ENCODE measurements at places on chromosomes 2 and 18.

DNA sequence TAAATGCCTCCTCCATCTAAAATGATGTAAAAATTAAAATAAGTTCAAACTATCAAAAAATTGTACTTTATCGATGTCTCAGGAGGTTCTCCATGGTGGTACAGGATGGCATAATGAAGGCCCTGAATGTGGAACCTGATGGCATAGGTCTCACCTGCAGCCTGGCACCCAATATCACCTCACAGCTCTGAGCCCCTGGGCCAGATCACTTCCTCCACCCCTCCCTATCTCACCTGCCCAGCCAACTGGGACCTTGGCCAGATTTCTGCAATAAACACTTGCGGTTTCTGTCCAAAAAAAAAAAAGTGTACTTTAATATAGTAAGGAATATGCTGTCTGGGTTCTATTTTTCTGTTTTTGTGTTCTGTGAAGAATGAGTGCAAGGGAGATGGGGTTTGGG lies 6.7 kb upstream of the RBM45 start:
- DNase-seq: no peak

- no peak for DNase-seq
These were observed 475.8 kb downstream of the TXNL1 start for GRCh38 chr18:56162311-56163265.

- no peak for DNase-seq
These were observed 15.3 kb upstream of the CREB1 start for GRCh38 chr2:207514451-207514850.

DNA sequence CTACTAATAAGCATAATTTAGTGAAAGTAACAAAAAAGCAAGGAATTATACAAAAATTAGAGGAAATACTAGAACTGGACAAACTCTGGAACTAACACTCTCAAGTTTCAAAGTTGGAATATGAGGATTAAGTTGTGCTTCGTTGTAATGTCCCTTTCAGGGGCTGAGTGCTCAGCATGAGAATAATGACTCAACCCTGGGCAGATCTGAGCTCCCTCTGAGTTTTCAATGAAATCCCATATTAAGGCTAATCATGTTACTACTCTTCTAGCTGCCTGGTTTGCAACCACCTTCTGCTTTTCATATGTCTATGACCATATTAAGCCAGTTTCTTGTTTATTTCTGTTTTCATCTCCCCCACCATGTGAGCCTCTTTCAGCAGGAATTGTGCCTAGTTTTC lies 274.9 kb upstream of the LRRTM4 start:
- DNase-seq: no peak

DNA sequence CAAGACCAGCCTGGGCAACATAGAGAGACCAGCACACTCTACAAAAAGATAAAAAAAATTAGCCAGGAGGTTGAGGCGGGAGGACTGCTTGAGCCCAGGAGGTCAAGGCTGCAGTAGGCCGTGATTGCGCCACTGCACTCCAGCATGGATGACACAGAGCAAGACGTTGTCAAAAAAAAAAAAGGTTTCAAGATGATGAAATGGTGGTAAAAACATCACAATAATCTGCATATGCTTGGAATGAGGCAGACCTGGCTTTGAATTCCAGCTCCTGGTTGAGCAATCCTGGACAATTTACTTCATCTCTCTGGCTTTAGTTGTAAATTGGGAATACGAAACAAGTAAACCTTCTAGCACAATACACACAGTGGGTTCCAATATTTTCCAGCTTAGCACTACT lies 24.1 kb downstream of the USP40 start:
- no peak for DNase-seq

DNA sequence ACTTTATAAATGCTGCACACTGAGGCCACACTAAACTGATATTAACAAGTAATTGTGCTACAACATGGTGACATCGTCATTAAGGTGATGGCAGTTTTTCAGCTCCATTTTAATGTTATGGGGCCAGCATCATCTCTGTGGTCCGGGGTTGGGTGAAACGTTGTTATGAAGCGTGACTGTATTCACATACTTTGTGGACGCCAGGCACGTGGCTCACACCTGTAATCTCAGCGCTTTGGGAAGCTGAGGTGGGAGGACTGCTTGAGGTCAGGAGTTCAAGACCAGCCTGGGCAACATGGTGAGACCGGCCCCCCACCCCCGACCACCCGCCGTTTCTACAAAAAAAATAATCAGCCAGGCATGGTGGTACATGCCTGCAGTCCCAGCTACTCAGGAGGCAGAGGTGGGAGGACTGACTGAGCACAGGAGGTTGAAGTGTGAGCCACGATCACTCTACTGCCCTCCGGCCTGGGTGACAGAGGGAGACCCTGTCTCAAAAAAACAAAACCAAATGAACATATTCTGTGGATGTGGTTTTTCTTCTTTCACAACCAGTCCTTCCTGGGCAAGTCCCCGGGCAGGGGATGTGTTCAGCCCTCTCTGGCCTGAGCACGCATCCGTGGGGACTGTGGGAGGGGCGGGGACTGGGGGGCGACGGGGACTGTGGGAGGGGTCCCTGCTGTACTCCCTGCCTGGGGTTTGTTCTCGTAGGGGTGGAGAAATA lies 12.9 kb upstream of the GAL3ST2 start:
- no peak for DNase-seq

Data from WERI-Rb-1 (cell line).